ENCODE measurements at places on chromosomes 7 and 10.

DNA sequence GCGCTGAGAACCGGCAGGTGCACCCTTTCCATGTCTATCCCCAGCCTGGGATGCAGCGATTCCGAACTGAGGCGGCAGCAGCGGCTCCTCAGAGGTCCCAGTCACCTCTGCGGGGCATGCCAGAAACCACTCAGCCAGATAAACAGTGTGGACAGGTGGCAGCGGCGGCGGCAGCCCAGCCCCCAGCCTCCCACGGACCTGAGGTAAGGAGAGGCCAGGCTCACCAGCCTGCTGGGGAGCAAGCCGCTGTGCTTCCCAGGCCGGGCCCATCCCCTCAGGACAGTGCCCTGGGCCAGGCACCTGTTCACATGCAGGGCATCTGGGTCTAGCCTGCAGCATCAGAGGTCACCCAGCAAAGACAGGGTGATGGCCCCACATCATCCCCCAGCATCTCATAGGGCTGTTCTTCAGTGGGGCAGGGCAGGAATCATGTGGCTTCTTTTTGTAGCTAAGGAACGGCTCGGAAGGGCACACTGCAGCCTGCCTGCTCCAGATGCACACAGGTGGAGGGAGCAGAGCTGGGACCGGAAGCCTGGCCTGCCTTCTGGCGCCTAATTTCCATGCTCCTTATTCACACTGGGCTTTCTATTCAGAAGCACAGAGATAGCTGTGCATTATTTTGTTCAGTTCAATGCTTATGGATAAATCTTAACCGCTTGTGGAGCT, 18.9 kb downstream of the BAG3 start:
- DNase-seq: no peak

- DNase-seq: no peak
Observed at GRCh38 chr7:157464971-157465886, 128.4 kb downstream of the DNAJB6 start.

DNA sequence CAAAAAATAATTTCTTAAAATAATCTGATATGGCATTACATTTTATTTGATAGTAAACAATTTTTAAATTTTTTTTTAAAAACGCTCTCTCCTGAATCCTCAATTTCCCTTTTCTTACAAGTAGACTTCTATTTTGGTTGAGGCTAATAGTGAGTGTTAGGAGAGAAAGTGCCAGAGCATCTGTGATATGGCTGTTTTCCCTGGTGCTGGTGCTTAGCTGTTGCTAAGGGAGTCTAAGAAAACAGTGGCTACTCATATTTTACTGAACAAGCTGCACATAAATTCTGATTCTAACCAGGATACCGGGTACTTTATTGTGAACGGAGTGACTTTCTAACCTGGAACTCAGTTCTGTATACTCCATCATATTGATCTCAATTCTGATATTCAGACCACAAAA, 311.1 kb upstream of the KIAA1217 start:
- no peak for DNase-seq

DNA sequence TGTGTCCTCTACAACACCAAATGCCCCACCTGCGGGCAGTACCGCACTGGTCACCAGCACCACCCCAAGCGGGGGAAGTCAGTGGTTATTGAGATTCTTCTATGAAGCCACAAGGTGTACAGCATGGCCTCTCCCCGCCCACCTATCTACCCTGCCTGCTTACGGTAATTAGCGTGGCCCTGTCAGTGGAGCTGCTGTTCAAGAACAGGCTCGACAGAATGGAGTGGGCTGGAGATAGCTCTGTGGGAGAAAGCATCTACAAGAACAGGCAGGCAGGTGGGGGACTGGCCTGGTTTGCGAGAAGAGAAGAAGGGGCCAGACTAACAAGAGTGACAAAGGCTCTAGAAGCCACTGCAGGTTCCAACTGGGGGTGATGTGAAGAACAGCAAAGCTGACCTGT, 108.3 kb downstream of the RNF216 start:
- no peak for DNase-seq

- no peak for DNase-seq
Observed at GRCh38 chr10:95214793-95215192, 20.8 kb downstream of the ACSM6 start.

GRCh38 chr7:138309186-138309585, 150.9 kb upstream of the TRIM24 start:
- DNase-seq: no peak

DNA sequence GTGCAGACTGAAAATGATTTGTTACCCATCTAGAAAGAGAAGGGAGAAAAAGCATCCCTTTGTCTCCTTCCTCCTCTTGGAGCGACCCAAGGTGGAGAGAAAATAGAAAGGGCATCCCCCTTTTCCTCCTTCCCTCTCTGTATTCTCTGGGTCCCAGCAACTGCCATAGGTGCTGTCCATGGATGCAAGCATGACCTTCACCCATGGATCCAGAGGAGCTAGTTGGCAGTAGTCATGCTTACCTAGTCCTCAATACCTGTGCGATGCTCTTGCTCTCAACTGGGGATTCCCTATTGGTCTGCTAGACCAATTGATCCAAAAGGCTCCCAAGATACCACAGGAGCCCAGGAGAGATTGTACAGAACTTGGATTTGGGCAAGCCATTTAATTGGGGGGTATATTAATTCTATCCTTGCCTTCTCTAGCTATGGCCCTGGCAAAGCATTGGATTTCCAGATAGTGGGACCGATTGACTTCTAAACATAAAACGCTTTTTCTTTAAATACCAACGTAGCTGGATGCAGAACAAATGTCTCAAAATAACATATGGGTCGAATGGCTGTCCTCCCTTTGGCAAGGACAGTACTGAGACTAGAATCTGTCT, 547.8 kb upstream of the IGFBP3 start:
- DNase-seq: no peak

GRCh38 chr7:94444813-94445212, 50.1 kb downstream of the COL1A2 start:
- no peak for DNase-seq

DNA sequence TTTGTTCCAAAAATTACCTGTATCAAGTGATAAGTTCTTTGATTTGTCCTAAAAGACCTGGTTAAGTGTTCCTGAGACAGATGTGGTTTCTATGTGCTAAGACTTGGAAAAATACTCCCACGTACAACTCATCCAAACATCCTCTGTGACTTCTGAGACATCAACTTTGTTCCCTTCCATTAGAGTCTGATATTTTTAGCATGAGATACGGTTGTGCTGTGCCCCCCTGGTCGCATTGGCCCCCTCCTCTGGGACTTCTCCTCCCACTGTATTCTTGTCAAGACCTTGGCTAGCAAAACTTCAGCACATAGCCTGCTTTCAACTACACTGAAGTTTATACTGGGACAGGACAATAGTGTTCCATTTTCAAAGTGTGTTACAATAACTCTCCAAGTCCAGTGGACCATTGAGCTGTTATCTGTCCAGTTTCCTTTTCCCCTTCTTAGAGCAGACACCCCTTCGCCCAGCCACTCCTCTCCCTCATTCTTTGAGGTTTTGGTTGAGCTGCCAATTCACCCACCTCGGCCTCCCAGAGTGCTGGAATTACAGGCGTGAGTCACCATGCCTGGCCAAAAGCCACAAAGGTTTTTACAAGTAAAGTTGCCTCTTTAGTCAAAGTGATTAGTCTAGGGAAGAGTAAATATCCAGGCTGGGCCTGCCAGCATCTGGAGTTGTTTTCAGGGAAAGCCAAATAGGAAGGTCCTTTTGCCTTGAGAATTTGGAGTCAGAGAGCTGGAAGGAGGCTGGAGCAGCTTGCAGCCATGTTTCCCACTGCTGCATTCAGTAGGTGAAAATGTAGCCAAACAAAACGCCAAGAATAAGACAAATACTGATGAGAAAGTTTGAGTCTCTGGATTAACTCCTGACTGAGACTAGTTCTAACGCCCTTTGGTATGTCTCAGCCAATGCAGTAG, 17.8 kb upstream of the PDLIM1 start:
- DNase-seq: no peak

- DNase-seq: no peak
Observed at GRCh38 chr7:41752615-41753014, 49.7 kb upstream of the INHBA start.

GRCh38 chr10:79127151-79127961, 58.6 kb downstream of the ZMIZ1 start:
- no peak for DNase-seq

GRCh38 chr7:37550426-37550825, 101.8 kb upstream of the ELMO1 start:
- DNase-seq: no peak

GRCh38 chr10:132162021-132162531, 24.7 kb upstream of the DPYSL4 start:
- peak; percentile 31 for DNase-seq

GRCh38 chr10:73263693-73264347, 11.4 kb upstream of the MRPS16 start:
- DNase-seq: no peak

Measured in NCI-H2107 (cell line).